T-helper 2 cell (primary cell): ENCODE measurements at places on chromosomes 1 and 21.

DNA sequence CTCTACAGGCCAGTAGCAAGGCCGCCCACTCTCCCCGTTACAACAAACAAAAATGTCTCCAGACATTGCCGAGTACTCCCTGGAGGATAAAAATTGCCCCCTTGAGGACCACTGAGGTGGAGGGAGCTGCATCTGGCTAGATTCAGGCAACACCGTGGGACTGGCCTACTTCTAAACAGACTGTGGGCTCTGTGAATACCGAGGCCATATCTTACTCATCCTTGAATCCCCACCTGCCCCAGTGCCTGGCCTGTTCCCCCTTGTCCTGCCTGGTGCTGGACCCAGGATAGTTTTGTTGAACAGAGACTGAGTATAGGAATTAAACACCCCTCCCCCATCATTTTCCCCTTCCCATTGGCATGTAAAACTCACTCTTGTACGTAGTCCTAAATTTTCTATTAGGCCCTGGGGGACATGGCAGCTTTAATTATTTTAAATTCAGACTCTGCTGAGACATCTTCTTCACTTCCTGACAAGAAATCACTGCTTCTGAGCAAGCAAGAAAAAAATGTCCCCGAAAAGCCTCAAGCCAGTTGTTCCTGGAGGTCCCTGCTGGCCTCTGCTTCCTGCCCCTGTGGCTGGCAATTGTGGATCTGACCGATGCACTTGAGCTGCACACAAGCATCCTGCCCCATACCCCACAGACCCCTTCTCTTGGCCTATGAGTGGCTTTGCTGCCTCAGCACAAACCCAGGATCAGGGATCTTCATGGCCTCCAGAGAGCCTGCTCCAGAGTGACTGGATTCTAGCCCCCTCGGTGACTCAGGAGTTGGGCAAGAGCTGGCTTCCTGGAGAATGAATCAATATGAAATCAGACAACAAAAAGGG is 111.0 kb downstream of the ACTL8 start:
- DNase-seq, result no peak

DNA sequence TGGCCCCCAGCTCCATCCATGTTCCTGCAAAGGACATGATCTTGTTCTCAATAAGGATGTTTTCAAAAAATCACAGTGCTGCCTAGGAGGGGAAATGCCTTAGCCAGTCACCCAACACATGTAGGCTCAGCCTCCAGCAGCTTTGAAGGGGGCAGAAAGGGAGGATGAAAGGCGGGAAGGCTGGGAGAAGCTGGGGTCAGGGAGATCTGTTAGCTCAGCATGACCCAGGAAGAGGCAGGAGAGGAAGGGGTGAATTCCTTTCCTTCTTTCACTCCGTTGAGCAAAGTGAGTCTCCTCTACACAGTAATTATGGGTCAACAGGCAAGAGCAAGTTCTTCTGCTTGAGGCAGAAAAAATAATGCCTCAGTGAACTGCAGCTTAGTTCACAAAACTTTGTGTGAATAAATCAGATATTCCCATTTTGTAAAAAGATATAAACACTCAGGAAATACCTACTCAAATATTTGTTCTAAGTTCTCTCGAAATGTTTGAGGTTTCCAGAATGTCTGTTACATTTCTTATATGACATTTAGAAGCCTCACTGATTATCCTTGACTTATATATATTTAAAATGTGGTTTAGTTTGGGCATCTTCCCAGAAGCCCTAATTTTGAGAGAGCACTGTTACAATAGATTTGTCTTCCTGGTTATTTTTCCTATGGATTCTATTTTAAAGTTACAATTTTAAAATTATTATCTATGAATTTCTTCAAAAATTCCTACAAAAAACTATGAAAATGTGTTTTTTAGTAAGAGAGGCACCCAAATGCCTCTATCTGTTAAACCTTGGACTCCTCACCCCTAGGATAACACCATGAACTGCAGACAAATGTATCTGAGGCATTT is 116.8 kb downstream of the KCNJ6 start:
- no peak for DNase-seq

DNA sequence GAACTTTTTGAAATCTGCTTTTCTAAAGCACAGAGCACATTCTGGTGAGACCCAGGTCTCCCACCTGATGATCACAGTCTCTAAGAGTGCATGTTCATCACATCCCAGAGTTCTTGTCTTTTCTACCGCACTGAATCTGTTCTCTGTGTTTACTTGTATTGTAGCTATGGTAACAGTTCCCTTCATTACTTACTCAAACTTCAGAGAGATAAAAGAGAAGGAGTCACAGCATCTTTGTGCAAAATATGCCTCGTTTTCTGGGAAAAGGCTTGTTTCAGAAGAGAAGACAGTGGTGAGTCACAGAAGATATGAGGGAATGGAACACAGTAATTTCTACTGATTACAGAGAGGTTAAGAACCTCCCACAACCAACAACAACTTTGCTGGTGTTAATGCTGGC is 580.6 kb downstream of the PLA2G4A start:
- DNase-seq, result no peak

GRCh38 chr1:155940993-155941844 is at the start of gene RXFP4:
Gene RXFP4, plus strand, starts transcription at chr1:155941638. Its CDS starts 72 bp downstream, at chr1:155941710.
- DNase-seq, result no peak

GRCh38 chr21:45643021-45643980 is at the start of gene PCBP3:
Gene PCBP3, plus strand, starts transcription at chr21:45643725. Its CDS starts 206,361 bp downstream, at chr21:45850086.
- peak; percentile 94 for DNase-seq

- DNase-seq, result no peak
Measured at GRCh38 chr1:11845641-11846335, 1.8 kb downstream of the NPPA start.

- no peak for DNase-seq
Measured at GRCh38 chr1:60149251-60149650, 75.7 kb upstream of the C1orf87 start.

DNA sequence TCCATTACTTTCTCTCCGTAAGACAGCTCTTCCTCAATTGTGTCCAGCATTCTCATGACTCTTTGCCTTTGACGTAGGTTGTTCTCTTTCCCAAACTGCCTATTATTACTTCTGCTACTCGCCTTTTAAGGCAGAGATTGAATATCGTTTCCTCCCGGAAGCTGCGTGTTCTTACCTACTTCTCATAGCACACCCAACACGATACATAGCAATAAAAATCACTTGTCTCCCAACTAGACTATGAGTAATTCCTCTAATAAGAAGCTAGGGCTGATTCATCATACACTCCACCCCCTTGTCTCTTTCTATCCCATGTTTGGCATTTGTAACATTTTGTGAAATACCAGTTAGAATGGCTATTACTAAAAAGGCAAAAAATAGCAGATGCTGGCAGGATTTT is 55.8 kb upstream of the SGIP1 start:
- no peak for DNase-seq

DNA sequence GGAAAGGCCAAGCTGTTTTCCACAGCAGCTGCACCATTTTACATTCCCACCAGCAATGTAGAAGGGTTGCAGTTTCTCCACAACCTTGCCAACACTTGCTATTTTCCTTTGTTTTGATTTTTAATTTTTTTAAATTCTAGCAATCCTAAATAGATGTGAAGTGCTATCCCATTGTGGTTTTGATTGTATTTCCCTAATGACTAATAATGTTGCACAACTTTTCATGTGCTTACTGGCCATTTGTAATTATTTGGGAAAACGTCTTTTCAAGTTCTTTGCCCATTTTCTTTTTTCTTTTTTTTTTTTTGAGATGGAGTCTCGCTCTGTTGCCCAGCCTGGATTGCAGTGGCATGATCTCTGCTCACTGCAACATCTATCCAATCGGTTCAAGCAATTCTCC is 53.9 kb downstream of the VCAM1 start:
- DNase-seq, result no peak
